Gastrocnemius medialis (tissue), 4 donors: ENCODE measurements at places on chromosomes 6 and 20. TPM values are rescaled to one million over a fixed set of nuclear protein-coding genes. Genes with fewer than 3 reads are reported as not detected.

DNA sequence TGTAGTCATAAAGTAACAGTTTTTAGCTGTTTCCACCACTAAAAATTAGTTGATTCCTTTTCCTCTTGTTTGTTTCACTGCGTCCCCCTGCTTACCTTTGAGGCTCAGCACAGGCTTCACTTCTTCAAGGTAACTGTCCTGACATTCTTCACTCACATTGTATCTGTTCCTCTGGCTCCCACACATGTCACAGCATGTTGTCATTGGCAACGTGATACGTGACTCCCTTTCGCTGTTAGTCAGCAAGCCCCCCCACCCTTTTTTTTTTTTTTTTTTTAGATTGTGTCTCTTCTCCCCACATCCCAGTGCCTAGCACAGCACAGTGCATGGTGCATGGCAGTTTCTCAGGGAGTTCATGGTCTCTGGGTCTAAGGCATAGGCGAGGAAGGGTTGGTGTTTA, 13.3 kb downstream of the VAPB start:
- no peak for DNase-seq
- no peaks in the 10 kb centered on the region for H3K36me3 ChIP-seq
- peaks cover 80% of the 10 kb centered on the region for H3K4me1 ChIP-seq
- no peak overlapping the region for H3K27ac ChIP-seq
- no peak overlapping the region for H3K4me3 ChIP-seq
- no peaks in the 10 kb centered on the region for H3K27me3 ChIP-seq

DNA sequence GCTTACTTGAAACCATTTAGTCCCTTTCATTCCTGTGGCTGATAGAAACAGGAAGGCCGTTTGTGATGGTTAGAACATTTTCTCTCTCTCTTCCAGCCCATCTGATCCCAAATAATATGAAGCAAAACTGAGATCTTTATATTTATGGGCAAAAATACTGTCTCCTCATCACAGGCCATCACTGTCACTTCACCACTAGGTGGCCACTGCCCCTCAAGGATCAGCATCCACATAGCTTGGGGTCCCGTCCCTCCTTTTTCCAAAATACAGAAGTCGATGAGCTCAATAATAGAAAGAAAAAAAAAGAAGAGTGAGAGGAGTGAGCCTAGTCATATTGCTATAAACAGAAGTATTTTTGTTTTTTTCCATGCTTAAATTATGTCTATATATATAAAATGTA, 46.4 kb upstream of the LAMP5 start:
- H3K27me3 ChIP-seq = no peaks in the 10 kb centered on the region
- no peaks in the 10 kb centered on the region for H3K36me3 ChIP-seq
- DNase-seq = no peak
- H3K4me1 ChIP-seq = no peaks in the 10 kb centered on the region

- no peaks in the 10 kb centered on the region for H3K4me1 ChIP-seq
- H3K36me3 ChIP-seq = no peaks in the 10 kb centered on the region
- no peak for DNase-seq
- H3K27me3 ChIP-seq = no peaks in the 10 kb centered on the region
- H3K27ac ChIP-seq = no peak overlapping the region
Observed at GRCh38 chr20:12413116-12413515, 495.4 kb downstream of the BTBD3 start.

GRCh38 chr6:118514689-118515088, 33.4 kb upstream of the PLN start:
- H3K4me3 ChIP-seq = no peak overlapping the region
- H3K27me3 ChIP-seq = no peaks in the 10 kb centered on the region
- peak; percentile 66 for DNase-seq
- no peaks in the 10 kb centered on the region for H3K36me3 ChIP-seq
- peak overlapping the region; percentile 71 for H3K27ac ChIP-seq

- H3K4me3 ChIP-seq = peak overlapping the region; percentile 91
- no peak for DNase-seq
- no peaks in the 10 kb centered on the region for H3K27me3 ChIP-seq
- H3K27ac ChIP-seq = peak overlapping the region; percentile 78
Observed at GRCh38 chr6:21587961-21588480, 5.5 kb upstream of the SOX4 start.

The HCRTR2 gene
- not detected for total RNA-seq

GRCh38 chr20:38311091-38311490, 7.1 kb downstream of the BPI start:
- no peaks in the 10 kb centered on the region for H3K4me1 ChIP-seq
- H3K4me3 ChIP-seq = no peak overlapping the region
- H3K36me3 ChIP-seq = no peaks in the 10 kb centered on the region

DNA sequence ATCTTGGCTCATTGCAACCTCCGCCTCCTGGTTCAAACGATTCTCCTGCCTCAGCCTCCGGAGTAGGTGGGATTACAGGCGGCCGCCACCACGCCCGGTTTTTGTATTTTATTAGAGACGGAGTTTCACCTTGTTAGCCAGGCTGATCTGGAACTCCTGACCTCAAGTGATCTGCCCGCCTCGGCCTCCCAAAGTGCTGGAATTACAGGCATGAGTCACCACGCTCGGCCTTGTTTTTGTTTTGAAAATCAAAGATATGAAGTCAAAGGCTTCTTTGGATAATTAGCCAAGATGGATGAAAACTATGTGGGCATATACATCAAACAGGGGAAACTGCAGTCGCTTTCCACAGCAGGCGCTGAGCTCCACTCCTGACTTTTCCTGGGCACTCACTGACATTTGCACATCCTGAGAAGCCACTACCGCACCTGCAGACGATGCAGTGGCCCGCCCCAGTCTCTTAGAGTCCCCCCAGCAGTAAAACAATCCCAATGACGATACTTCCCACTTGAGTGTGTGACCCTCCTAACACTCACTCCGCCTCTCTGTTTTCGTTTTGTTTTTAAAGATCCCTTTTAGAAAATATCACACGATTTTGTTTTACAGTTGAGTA, 44.1 kb downstream of the GJA1 start:
- H3K27me3 ChIP-seq = no peaks in the 10 kb centered on the region
- H3K4me3 ChIP-seq = no peak overlapping the region
- no peaks in the 10 kb centered on the region for H3K36me3 ChIP-seq
- no peaks in the 10 kb centered on the region for H3K4me1 ChIP-seq

DNA sequence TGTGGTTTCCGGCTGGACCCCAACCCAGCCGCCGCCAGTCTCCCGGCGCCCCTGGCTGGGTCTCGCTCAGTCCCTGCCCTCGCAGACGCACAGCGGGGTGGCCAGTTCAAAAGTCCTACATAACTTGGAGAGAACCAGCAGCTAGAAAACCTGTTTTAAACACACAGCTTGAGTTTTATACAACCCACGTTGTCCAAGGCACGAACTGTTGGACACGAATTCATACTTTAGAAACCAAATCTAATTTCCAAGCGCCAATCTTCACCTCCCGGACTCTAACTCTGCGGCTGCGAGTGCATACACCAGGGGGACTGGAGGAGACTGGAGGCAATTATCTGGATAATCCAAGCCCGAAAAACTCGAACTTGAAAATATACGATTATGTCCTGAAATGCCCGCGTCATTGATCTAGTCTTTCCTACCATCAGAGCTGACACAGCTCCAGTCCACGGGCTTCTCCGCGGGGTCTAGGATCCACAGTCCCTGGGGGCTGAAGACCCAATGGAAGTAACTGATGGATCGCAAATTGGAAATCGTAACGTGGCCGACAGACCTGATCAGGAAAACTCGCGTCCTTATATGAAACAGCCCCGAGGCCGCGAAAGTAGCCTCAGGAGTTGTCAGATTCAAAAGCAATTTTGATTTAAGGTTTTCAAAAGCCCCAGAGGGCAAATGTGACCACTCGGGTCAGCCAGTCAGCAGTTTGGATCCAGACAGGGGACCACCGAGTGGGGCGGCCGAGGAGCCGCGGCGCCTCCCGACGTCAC, 843 bp upstream of the HEY2 start:
- peak overlapping the region; percentile 86 for H3K4me3 ChIP-seq
- DNase-seq = no peak
- peaks cover 12% of the 10 kb centered on the region for H3K4me1 ChIP-seq
- H3K27ac ChIP-seq = peak overlapping the region; percentile 93

The SPO11 gene
- not detected for total RNA-seq

GRCh38 chr6:145699462-145699861, 35.9 kb downstream of the EPM2A start:
- H3K27me3 ChIP-seq = no peaks in the 10 kb centered on the region
- H3K27ac ChIP-seq = no peak overlapping the region
- no peaks in the 10 kb centered on the region for H3K36me3 ChIP-seq
- H3K4me3 ChIP-seq = no peak overlapping the region

- no peak for DNase-seq
- peaks cover 52% of the 10 kb centered on the region for H3K4me1 ChIP-seq
- no peaks in the 10 kb centered on the region for H3K36me3 ChIP-seq
- peak overlapping the region; percentile 67 for H3K4me3 ChIP-seq
Observed at GRCh38 chr6:53544217-53544469, 758 bp downstream of the GCLC start.

DNA sequence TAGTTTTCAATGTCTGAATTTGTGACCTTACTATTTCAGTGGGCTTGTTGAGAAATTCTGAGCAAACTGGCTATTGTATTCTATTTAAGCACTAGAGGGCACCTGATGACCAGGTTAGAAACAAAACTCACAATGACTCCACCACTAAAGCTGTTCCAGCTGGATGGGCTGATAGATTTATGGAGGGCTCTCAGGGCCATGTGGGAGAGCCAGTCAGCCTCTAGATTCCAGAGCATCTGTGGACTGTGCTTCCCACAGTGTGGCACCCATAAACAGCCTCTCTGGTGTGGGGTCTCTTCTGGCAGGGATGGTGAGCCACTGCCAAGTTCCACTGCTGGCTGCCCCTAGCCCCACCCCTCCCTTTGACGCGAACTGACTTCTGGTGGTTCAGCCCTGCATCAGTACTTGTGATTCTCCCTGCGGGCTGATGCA, 29.2 kb downstream of the C6orf58 start:
- H3K4me3 ChIP-seq = no peak overlapping the region
- no peaks in the 10 kb centered on the region for H3K4me1 ChIP-seq
- no peak overlapping the region for H3K27ac ChIP-seq
- no peaks in the 10 kb centered on the region for H3K27me3 ChIP-seq
- DNase-seq = no peak

The LPIN3 gene
- total RNA-seq = 0.56 TPM

The SLC22A1 gene
- 1.4 TPM for total RNA-seq

The KLHDC3 gene
- 153 TPM for total RNA-seq

- no peak overlapping the region for H3K4me3 ChIP-seq
- no peak overlapping the region for H3K27ac ChIP-seq
- H3K36me3 ChIP-seq = no peaks in the 10 kb centered on the region
Observed at GRCh38 chr6:140782941-140783340, 1349.8 kb upstream of the GJE1 start.

DNA sequence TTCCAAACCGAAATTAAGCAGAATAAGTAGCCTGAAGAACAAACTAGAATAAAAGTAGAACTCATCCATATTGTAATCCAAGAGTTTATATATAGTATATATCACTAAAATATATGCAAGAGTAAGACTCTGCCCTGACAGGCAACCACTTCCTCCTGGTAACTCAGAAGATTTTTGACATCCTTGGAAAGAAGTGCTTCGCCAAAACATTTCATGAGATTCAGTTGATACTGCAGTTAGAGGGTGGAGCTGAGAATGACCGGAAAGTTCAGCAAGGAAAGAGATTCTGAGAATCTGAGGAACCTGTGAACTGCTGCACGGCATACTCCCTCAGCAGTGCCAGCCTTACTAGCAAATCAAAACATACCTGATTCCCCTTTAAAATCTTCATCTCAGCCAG, 79.6 kb downstream of the CDK19 start:
- no peaks in the 10 kb centered on the region for H3K4me1 ChIP-seq
- H3K27ac ChIP-seq = no peak overlapping the region
- no peak overlapping the region for H3K4me3 ChIP-seq
- DNase-seq = no peak
- H3K36me3 ChIP-seq = no peaks in the 10 kb centered on the region
